NAMALWA (cell line): ENCODE measurements at places on chromosomes 3 and 15.

- DNase-seq, result no peak
Measured at GRCh38 chr15:53034767-53035245, 244.7 kb upstream of the ONECUT1 start.

- no peak for DNase-seq
Measured at GRCh38 chr3:31714495-31715280, 182.0 kb downstream of the STT3B start.

GRCh38 chr3:138065949-138066348 is 49.5 kb downstream of the DZIP1L start:
- no peak for DNase-seq

GRCh38 chr3:118488732-118489131 is 545.9 kb downstream of the IGSF11 start:
- DNase-seq, result no peak

DNA sequence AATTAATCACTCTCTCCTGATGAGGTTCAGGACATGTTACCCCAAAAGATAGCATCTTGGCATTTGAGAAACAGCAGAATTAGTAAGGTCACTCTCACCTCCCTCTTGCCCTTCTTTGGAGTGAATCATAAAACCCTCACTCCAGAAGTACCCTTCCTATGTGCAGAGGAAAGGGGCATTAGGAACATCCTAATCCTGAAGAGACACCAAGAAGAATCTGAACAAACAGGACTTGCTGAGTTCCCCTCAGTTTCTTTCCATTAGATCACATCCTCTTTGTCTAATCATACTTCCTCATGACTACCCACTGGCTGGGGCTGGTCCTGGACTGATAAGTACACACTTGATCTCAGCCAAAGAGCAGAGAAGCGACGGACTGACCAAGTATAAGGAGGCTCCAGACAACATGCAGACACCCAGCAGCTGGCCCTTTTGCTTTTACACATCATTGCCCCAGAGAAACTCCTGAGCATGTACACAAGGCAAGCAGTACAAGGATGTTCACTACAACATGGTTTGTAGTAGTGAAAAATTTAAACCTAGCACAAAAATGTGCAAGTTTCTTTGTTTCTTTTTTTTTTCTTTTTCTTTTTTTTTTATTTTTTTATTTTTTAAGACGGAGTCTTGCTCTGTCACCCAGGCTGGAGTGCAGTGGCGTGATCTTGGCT is 15.0 kb upstream of the TM6SF1 start:
- DNase-seq, result peak; percentile 53

DNA sequence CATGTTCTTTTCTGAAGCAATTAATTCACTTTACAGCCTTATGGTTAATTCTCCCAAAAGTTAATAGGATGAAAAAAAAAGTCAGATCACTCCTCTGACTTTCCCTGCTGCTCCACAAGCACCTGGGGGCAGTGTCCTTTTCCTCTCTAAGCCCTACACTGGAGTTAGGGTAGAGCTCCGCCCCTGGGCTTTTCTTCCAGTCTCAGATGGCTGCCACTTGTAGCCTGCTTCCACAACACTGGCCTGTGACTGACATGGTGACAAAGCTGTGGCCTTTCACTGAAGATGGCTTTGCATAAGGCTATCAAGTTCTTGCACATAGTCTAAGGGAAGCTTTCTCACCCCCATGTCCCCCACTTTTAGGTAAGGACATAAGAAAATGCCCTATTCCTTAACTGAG is 1.3 kb upstream of the MON1A start:
- no peak for DNase-seq

GRCh38 chr3:62496503-62496902 is 123.2 kb upstream of the FEZF2 start:
- no peak for DNase-seq

DNA sequence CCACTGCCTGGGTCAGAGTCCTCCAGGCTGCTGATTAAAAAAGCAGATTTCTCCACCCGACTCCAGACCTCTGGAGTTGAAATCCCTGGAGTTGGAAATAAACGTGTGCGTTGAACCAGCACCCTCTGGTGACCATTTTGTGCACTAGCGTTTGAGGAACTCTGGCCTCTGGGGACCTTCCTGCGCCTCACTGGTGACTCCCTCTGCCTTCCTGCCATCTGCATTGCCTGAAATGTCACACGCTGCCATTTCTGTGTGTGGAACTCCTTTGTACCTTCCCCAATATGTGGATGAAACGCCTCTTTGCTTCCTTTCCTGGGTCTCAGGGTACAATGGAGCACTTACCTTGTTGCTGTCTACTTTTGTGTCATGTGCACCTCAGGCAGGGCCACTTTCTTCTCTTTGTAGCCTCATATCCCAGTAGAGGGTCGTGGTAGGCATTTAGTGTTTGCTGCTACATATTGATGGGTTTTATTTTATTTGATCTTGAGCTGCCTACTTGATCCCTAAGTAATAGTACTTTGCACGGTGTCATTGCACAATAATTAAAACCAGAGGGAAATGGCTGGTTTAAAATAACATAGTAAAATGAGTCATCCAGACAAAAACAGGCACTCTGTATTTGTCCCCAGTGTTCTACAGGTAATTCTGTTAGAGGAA is 56.8 kb downstream of the GPR171 start:
- DNase-seq, result peak; percentile 84

- DNase-seq, result no peak
Measured at GRCh38 chr3:134985864-134986715, 191.0 kb downstream of the EPHB1 start.

DNA sequence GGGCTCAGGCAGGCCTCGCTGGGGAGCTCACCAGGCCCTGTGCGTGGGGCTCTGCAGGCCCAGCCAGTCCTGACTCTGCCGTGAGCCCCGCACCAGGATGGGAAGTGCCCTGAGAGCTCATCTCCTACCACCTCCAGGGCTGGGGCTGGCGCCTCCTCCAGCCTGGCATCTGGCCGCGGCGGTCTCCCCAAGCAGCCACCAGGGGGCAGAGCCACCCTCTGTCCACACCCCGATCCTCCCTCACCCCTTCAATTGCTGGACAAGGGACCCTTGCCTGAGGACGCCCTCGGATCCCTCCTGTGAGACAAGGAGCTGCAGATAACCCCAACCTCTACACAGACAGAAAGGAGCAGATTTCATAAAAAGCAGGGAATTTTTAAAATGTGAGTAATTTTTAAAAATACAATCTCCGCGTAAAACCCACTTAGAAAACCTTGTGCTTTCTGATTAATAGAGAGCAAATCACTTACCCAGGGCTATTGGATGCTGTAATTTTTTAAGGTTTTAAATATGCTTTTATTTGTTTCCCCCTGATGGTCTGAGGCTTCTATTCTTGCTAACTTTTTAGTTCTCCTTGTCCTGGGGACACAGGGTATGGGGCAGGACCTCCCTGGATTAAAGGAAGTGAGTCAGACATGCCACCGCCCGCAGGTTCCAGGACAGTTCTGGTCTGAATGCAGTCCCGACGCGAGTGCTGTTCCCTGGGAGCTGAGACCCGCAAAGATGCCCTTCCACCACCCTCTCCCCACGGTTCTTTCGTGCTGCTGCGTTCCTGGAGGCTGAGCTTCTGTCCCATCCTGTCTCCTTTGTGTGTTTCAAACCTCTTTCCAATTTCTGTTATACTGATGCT is 52.3 kb upstream of the CHRNA7 start:
- DNase-seq, result peak; percentile 62

DNA sequence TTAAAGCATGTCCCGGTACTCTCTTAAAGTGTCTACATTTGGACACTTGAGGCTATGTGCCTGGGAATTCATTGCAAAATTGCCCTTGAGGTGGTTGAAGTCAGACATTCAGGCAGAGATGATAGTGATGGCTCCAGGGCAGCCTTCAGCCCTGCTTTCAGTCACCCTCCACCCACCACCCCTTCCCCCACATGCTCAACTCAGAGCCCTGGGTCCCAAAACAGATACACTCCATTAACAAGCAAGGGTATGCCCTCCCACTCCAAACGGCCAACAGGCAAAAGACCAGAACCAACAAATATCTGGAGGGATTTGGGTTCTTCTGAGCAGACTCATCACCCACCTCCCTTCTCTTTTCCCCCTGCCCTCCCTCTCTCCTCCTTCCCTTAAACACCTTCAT is 29.9 kb upstream of the VIPR1 start:
- no peak for DNase-seq

GRCh38 chr15:75924576-75924975 is 20.9 kb downstream of the FBXO22 start:
- no peak for DNase-seq

DNA sequence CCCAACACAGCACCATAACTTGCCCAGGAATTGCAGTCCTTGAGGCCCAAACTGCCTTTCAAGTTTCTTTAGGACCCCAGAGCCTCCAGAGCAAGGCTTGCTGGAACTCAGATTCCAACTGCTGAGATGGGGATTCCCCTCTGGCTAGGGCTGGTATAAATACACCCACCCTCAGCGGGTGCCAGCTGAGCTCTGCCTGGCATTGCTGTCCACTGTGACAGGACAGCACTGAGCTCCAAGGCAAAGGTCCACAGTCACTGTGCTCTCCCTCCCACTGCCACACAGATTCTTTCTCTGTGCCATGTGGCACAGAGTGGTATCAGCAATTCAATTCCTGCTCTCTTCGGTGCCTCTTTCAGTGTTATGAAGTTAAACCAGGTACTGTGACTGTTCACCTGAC is 304.2 kb upstream of the LMCD1 start:
- DNase-seq, result no peak

GRCh38 chr3:156923349-156923748 is 97.2 kb downstream of the LEKR1 start:
- no peak for DNase-seq

DNA sequence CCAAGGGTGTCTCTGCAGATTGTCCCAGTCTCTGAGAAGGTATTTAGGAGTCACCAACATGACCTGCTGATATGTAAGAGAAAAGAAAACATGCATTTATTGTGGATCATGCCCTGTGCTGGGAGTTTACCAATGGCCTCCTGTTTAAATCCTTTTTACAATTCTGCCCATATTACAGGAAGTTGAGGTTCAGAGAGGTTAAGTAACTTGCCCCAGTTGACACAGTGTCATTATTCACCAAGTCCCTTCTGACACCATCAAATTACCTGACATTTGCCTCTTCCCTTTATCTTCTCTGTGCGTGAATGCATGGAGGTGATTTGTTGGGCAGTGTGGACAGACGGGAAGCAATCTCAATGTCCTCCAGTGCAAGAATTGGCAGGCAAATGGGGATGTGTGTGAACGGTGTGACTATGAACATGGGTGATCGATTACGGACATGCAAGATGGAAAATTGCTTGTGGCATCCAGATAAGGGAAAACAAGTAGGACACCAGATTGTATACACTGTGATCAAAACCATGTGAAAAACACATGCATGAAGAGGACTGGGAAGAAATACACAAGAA is 27.3 kb downstream of the ZNF710 start:
- DNase-seq, result no peak

DNA sequence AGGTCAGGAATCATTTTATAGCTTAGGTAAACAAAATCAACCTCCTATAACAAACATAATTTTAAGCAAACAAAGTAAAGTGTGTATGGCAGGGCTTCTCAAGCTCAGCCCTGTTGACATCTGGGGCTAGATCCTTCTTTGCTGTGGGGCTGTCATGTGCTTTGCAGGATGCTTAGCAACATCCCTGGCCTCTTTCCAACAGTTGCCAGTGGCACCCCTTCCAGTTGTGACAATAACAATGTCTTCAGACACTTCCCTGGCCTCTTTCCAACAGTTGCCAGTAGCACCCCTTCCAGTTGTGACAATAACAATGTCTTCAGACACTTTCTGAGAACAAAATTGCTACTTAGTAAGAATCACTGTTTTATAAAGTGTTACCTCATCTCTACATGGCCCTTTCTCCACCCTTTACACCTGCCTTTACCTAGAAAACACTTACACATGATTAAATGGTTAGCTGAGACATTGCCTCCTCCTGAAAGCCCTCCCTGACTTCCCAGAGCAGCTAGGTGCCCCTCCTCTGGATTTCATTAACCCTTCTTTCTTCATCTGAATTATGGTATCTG is 194.0 kb upstream of the LMCD1 start:
- no peak for DNase-seq

DNA sequence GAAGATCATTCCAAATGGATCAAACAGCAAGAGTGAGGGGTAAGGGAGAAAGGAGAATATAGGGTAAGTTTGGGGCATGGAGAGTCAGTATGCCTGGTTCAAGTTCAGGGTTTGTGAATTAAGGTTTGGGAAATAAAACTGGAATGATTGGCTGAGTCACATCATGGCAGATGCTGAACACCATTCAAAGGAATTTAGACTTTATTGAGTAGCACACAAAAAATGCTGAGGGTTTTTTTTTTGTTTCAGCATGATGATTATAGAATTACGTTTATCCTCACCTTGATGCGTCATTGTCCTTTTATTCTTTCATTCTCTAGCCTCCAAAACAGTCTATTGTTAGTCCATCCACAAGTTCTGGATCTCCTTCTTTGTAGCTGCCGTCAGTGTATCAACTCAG is 220.0 kb upstream of the UMPS start:
- no peak for DNase-seq

GRCh38 chr15:61700803-61701202 is 359.4 kb downstream of the VPS13C start:
- no peak for DNase-seq

GRCh38 chr3:188446766-188447165 is 292.8 kb downstream of the LPP start:
- DNase-seq, result peak; percentile 83

GRCh38 chr15:101672298-101672697 is 20.1 kb upstream of the TM2D3 start:
- no peak for DNase-seq

DNA sequence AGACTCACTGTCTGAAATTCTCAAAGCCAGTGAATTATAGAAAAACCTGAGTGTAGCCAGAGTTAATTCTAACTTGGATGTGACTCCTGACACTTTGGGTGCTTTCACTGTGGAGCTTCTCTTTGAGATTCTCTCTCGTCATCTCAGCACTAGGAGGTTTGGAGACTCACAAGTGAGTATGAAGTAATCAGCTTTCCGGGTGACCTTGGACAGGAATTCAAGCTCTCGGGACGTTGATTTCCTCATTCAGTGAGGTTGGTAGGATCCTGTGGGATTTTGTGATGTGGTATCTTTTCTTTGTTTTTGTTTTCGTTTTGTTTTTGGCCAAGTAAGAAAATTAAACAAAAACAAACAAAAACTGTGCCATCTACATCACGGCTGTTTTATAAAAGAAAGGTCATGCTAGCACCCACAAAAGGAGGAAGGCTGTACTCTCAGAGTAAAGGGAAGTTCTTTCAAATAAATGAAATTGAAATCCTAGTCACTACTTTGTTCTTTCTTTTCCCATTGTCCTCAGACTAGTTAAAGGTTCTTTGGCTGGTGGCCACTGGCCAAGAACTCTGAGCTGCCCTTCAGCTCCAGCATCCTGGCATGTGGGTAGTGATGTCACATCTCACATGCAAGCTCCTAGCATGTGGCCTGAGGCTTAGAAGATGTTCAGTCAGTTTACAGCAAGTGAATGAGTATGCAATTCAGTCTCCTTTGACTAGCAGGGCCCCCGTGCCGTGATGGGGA is 263.3 kb upstream of the TPM1 start:
- no peak for DNase-seq

DNA sequence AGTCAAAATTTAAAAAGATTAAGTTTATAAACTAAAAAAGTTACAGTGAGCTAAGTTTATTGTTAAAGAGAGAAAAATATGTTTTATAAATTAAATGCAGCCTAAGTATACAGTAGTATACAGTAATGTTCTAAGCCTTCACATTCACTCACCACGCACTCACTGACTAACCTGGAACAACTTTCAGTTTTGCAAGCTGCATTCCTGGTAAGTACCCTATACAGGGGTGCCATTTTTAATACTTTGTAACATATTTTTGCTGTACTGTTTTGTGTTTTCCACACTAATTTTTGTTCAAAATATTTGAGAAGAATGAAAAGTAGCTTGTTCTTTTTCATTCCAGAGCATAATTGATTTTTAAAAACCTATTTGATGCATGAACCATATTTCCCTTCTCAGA is 524.9 kb downstream of the RBMS3 start:
- no peak for DNase-seq

GRCh38 chr15:85097725-85098124 is 116.1 kb downstream of the PDE8A start:
- DNase-seq, result no peak
